ENCODE measurements at places on chromosomes 7 and 10.

- H3K36me3 ChIP-seq = no peaks in the 10 kb centered on the region
- DNase-seq = no peak
- H3K27ac ChIP-seq = no peak overlapping the region
- peaks cover 62% of the 10 kb centered on the region for H3K27me3 ChIP-seq
- no peaks in the 10 kb centered on the region for H3K4me1 ChIP-seq
- no peak overlapping the region for H3K4me3 ChIP-seq
These were observed 106.0 kb downstream of the COL26A1 start for GRCh38 chr7:101468546-101469275.

DNA sequence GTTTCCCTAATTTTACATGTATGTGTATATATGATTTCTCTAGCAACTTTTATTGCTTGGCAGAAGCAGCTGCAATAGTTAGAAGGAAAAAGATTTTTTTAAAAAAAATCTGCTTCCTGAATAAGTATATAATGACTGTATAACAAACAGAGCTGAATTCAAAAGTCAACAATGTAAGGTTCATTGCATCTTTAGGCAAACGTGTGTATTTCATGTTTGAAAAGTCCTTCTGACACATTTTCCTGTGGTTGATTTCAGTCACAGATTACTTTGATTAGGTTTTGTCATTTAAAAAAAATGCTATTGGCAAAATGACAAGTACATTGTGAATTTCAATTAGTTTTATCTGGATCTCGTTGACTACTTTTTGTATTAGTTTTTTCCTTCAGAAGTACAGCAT, 231.0 kb downstream of the CSTF2T start:
- no peak overlapping the region for H3K27ac ChIP-seq
- no peak for DNase-seq
- no peaks in the 10 kb centered on the region for H3K27me3 ChIP-seq
- no peaks in the 10 kb centered on the region for H3K4me1 ChIP-seq
- H3K36me3 ChIP-seq = no peaks in the 10 kb centered on the region

- no peaks in the 10 kb centered on the region for H3K36me3 ChIP-seq
- no peak for DNase-seq
- no peaks in the 10 kb centered on the region for H3K4me1 ChIP-seq
- H3K27me3 ChIP-seq = no peaks in the 10 kb centered on the region
These were observed 3.1 kb downstream of the DIP2C start for GRCh38 chr10:686155-686931.

- H3K27me3 ChIP-seq = no peaks in the 10 kb centered on the region
- no peaks in the 10 kb centered on the region for H3K36me3 ChIP-seq
- no peak overlapping the region for H3K4me3 ChIP-seq
- H3K4me1 ChIP-seq = no peaks in the 10 kb centered on the region
- H3K27ac ChIP-seq = no peak overlapping the region
- no peak for DNase-seq
These were observed 41.1 kb downstream of the GNAI1 start for GRCh38 chr7:80175744-80176143.

All from MM.1S (cell line).